ENCODE measurements at places on chromosomes 6 and 20. TPM values are rescaled to one million over a fixed set of nuclear protein-coding genes. Genes with fewer than 3 reads are reported as not detected.

GRCh38 chr6:17392978-17393891 is at the start of gene CAP2:
Gene CAP2, plus strand, starts transcription at chr6:17393595. Its CDS starts 27,961 bp downstream, at chr6:17421556.
- H3K4me3 ChIP-seq = peak within 1 kb of the TSS; percentile 15
- no peak for DNase-seq
- no peak within 1 kb of the TSS for H3K27ac ChIP-seq
- H3K27me3 ChIP-seq = peaks cover 14% of the 10 kb centered on the region
- H3K36me3 ChIP-seq = no peaks in the 10 kb centered on the region

GRCh38 chr6:36245572-36246061 is 24.2 kb upstream of the PNPLA1 start:
- no peaks in the 10 kb centered on the region for H3K36me3 ChIP-seq
- no peak overlapping the region for H3K4me3 ChIP-seq
- peak; percentile 9 for DNase-seq
- H3K4me1 ChIP-seq = peaks cover 3% of the 10 kb centered on the region
- H3K27me3 ChIP-seq = no peaks in the 10 kb centered on the region
- H3K27ac ChIP-seq = no peak overlapping the region

GRCh38 chr20:49854190-49854875 is 41.7 kb downstream of the SLC9A8 start:
- H3K4me1 ChIP-seq = peaks cover 5% of the 10 kb centered on the region
- no peak for DNase-seq

DNA sequence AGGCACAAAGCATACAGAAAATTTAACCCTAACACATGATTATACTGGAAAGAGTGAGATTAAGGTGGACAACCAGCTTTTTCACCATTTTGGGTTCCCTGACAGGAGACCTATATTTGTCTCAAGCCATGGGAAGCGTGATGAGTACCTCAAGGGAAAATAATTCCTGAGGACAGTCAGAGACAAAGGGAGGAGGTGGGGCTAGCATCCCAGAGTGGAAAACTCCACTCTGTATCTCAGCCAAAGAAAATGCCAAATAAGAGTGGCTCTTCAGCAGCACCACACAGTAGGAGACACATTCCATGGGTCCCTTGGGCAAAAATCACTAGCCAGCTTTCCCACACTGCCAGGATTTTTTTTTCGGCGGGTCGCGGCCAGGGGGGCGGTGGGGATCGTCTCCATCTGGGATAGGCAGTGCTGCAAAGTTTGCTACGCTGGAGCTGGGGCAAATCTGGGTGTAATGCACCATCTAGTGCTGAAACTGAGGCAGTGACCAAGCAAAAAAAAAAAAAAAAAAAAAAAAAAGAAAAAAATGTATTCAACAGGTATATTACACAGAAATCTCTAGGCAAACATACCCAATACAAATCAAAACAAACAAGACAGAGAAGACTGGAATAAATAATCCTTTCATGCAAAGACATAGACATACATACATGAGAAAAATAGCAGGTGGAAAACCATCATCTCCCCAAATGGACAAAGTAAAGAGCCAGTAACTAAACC is 77.3 kb upstream of the SLC35F1 start:
- no peaks in the 10 kb centered on the region for H3K27me3 ChIP-seq
- H3K27ac ChIP-seq = no peak overlapping the region
- H3K4me3 ChIP-seq = no peak overlapping the region
- DNase-seq = no peak
- H3K4me1 ChIP-seq = no peaks in the 10 kb centered on the region

DNA sequence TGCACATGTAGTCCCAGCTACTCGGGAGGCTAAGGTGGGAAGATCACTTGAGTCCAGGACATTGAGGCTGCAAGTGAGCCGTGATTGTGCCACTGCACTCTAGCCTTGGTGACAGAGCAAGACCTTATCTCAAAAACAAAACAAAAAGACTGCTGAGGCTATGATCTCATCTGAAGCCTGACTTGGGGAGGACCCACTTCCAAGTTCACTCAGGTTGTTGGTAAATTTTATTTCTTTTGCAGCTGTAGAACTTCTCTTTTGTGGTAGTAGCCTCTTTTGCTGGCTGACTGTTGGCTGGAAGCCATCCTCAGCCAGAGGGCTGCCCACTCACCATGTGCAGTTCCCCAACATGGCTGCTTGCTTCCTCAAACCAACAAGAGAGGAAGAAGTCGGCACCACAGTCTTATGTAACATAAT is 36.8 kb upstream of the ME1 start:
- no peaks in the 10 kb centered on the region for H3K27me3 ChIP-seq
- DNase-seq = no peak
- H3K27ac ChIP-seq = no peak overlapping the region
- no peaks in the 10 kb centered on the region for H3K4me1 ChIP-seq
- no peaks in the 10 kb centered on the region for H3K36me3 ChIP-seq

DNA sequence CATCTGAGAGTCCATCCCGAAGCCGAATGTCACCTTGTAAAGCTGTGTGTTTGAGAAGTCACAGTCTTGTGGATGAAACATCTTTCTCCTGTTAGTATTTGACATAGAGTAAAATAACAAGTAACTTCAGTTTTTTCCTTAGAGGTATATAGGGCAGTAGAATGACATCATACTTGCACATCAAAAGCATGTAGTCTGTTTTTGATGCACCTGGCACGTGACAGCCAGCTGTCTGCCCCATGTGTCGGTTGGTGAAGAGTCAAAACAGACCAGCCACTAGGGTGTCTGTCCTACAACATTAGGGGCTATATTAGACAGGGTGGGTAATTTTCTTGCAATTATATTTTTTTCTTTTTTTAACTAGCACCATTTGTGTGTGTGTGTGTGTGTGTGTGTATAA is 70.2 kb downstream of the SNX9 start:
- DNase-seq = peak; percentile 65
- peaks cover 24% of the 10 kb centered on the region for H3K4me1 ChIP-seq
- H3K4me3 ChIP-seq = no peak overlapping the region
- H3K36me3 ChIP-seq = no peaks in the 10 kb centered on the region
- H3K27me3 ChIP-seq = no peaks in the 10 kb centered on the region
- H3K27ac ChIP-seq = peak overlapping the region; percentile 32

DNA sequence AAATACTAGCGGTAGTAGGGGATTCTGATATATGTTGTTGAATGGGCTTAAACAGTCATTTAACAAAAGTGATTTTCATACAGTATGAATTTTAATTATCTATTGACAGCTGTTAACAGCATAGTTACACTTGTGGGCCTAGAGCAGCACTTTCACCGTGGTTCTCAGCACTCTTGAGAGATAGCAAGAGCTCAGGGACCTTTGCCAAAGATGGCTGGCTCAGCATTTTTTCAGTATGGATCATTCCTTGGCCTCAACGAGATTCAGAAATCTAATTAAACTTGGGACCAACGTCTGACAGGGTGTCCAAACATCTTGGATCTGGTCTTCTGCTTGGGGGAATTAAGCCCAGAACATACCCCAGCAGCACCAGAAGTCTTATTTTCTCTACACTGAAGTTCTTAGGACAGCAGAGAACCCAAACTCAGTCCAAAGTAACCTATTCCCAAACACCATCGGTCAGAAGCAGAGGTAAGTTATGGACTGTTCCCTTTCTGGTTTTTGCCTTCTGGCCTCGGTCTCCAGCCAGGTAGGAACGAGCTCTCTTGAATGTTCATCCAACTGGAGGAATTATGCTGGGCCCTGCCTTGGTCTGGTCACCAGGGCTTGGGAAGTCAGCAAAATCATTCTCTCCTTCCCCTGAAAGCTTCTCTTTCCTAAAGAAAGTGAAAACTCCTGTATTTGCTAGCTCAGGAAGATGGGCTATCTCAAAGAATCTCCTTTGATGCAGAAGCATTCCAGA is 25.7 kb downstream of the PRPH2 start:
- H3K27ac ChIP-seq = no peak overlapping the region
- H3K36me3 ChIP-seq = no peaks in the 10 kb centered on the region
- H3K27me3 ChIP-seq = no peaks in the 10 kb centered on the region

- H3K4me3 ChIP-seq = no peak overlapping the region
- H3K27ac ChIP-seq = no peak overlapping the region
- no peaks in the 10 kb centered on the region for H3K27me3 ChIP-seq
These were observed 94.9 kb upstream of the CEP85L start for GRCh38 chr6:118746145-118746824.

- H3K27me3 ChIP-seq = no peaks in the 10 kb centered on the region
- no peak overlapping the region for H3K27ac ChIP-seq
- no peak for DNase-seq
These were observed 41.3 kb upstream of the TRAF3IP2 start for GRCh38 chr6:111646942-111647341.

GRCh38 chr6:125346201-125346925 is 44.6 kb upstream of the HDDC2 start:
- no peaks in the 10 kb centered on the region for H3K36me3 ChIP-seq
- no peak for DNase-seq
- peaks cover 10% of the 10 kb centered on the region for H3K4me1 ChIP-seq
- H3K27me3 ChIP-seq = no peaks in the 10 kb centered on the region
- H3K27ac ChIP-seq = no peak overlapping the region

ARMC2 gene
- total RNA-seq = 6.4 TPM

EYS gene
- total RNA-seq = not detected

TBXT gene
- not detected for total RNA-seq

HLA-DOA gene
- 6.1 TPM for total RNA-seq

COQ3 gene
- total RNA-seq = 2.8 TPM
